ENCODE measurements at places on chromosomes 6 and 20. TPM values are rescaled to one million over a fixed set of nuclear protein-coding genes. Genes with fewer than 3 reads are reported as not detected.

DNA sequence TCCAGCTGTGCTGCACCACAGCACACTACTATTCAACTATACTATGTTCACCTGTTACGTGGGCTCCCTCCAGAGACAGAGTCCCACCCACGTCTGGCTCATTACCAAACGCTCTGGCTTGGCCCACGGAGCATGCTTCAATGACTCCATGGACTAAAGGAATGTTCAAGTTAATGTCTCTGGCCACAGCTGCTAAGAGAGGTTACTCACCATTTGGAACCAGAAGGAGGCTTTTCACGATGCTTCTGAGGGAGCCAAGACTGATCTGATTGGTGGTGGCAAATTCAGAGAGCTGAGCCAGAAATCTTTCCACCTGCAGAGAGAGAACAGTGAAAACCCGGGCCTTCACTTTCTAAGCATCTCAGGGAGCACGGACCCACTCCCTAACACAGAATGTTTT lies 15.6 kb downstream of the COMMD7 start:
- DNase-seq, result no peak

- DNase-seq, result no peak
Measured at GRCh38 chr6:140480852-140481251, 1106.4 kb upstream of the CITED2 start.

- no peak for DNase-seq
Measured at GRCh38 chr6:41630069-41630468, 8.2 kb upstream of the MDFI start.

DNA sequence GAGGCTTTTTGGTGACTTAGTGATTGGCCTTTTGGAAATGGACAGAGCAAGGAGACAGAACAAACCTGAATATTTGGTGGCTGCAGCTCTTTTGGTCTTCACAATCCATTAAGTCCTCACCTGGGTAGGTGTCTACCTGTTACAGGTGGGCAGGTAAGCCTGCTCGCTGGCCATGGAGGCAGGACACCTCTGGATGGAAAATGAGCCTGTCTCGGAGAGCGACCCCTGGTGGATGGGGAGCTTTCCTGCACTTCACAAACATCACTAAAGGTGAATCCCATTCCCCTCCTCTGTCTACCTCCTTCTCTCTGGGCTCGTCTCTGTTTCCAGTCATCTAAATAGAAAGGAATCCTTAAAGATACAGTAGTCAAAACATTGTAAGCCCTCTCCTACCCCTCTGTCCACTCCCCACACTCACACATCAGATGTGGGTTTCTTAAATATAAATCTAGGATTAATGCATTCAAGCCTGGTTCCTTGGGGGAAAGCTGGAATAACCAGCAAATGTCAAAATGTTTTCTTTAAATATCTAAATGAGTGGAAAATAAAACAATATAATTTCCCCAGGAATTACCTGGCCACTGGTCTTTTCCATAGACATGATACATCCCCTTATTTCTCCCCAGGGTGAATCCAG lies 304.9 kb downstream of the CDH26 start:
- peak; percentile 22 for DNase-seq

DNA sequence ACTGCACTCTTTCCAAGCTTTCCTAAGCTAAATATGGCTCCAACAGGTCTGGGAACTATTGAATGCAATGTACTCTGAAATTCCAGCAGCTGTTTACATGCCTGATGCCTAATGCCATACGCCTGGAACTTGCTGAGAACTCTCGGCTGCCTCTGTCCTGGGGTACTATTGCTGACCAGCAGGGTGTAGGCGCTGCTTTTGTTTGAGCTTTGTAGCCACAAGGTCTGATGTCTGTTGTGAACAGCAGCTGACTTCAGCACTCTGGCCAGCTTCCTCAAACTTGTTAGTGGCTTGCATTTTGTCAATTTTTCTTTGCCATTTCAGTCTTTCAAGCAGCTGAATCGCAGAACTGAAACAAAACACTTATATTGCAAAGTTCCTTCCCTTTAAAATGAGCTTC lies 26.7 kb downstream of the SAYSD1 start:
- DNase-seq, result no peak

DNA sequence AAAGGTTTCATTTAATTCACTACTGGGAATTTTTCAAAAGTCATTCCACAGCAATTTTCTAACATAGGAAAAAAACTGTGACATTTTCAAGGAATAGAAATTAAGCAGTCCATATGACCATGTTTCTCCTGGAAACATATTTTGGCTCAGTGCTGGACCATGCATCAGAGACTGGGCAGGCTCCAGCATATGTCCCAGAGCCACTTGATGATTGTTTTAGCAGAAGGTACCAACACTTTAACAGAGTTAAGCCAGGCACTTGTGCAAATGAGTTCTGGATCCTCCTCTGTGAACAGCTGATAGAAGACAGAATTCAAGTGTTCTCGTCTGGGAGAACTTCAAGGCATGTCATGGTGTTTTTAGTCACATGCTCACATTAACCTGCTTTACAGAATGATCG lies 516.3 kb downstream of the COL12A1 start:
- no peak for DNase-seq

DNA sequence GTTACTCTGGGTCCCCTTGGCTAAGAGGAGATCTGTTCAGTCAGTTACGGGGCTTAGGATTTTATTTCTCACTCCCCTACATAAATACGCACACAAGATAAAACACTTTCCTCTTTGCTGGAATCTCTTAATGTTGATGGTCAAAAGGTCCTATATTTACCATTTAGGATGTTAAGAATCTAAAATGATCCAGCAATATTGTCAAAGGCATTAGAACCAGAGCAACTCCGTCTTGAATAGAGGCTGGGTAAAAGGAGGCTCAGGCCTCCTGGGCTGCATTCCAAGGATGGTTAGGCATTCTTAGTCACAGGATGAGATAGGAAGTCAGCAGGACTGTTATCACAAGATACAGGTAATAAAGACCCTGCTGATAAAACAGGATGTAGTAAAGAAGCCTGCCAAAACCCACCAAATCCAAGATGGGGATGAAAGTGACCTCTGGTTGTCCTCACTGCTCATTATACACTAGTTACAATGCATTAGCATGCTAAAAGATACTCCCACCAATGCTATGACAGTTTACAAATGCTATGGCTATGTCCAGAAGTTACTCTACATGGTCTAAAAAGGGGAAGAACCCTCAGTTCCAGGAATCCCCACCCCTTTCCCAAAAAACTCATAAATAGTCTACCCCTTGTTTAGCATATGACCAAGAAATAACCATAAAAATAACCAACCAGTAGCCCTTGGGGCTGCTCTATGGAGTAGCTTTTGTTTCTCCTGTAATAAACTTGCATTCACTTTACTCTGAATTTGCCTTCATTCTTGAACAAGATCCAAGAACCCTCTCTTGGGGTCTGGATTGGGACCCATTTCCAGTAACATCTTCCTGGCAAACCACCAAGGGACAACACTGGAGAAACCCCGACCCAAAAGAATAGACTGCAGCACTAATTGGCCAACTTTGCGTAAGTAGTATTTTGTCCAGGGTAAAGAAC lies 107.5 kb downstream of the DTNBP1 start:
- no peak for DNase-seq

DNA sequence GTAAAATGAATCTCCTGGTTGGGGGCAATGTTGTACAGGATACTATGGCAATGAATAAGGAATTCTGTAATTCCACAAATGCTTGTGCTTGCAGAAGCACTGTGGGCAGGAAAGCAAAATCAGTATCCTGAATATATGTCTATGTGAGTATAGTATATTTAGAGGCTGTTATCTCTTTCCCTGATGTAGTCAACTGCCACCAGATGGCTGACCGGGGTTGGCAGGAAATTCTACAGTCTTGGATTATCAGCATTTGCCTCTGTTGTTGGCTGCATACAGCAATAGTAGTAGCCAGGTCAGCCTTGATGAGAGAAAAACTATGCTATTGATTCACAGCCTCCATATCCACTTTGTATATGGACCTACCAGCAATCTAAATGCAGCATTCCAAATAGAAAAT lies 425.1 kb upstream of the JAG1 start:
- DNase-seq, result peak; percentile 46

DNA sequence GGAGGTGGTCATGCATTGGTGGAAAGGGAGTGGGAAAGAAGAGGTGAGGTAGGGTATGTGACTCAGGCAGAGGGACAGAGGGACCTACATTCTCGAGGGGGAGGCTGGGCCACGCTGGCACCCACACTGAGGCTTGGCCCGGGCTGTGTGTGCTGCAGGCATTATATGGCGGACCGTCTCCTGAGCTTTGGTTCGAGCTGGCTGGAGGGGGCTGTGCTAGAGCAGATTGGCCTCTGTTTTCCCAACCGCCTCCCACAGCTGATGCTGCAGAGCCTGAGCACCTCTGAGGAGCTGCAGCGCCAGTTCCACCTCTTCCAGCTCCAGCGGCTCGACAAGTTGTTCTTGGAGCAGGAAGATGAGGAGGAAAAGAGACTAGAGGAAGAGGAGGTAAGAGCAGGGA lies 23.4 kb downstream of the DNPH1 start:
- no peak for DNase-seq

DNA sequence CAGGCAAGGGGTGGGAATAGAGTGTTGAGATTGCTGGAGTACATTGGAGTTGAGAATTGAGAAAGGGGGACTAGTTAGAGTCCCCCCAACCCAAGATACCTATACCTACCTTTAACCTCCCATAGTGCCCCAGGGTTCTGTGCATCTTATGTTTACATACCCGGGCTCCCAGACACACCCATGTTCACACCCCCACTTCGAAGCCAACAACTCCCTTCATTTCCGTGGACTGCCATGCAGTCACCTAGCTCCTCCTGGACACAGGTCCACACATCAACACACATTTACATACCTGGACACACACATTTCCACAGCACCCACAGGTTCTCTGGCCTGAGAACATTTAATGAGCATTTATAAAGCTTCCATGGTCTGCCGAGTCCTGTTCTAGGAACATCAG lies 5.1 kb downstream of the TMEM63B start:
- peak; percentile 74 for DNase-seq

GRCh38 chr6:63739094-63739687 lies 103.6 kb downstream of the PHF3 start:
- DNase-seq, result peak; percentile 7

GRCh38 chr6:170369403-170369802 lies 62.8 kb downstream of the FAM120B start:
- DNase-seq, result peak; percentile 59

GRCh38 chr6:135331002-135331401 lies 149.9 kb downstream of the MYB start:
- no peak for DNase-seq

DNA sequence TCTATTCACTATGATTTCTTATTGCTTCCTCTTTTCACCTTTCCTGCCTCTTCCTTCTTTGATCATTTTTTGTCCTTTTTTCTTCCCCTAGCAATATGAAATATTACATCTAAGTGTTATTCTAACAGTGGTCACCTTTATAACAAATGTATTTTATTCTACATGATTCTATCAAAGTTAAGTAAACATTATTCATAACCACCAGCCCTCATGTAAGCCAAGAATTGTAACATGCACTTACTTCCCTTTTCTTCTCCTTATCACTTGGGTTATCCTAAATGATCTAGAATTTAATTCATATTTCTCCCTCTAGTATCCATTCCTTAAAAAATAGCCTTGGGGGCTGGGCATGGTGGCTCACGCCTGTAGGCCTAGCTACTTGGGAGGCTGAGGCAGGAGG lies 88.3 kb upstream of the SLC22A23 start:
- no peak for DNase-seq

- peak; percentile 15 for DNase-seq
Measured at GRCh38 chr6:41191569-41191968, 9.4 kb downstream of the TREML2 start.

- DNase-seq, result no peak
Measured at GRCh38 chr6:42525206-42525605, 38.6 kb upstream of the UBR2 start.

- DNase-seq, result no peak
Measured at GRCh38 chr6:705047-705446, 12.1 kb upstream of the EXOC2 start.

DNA sequence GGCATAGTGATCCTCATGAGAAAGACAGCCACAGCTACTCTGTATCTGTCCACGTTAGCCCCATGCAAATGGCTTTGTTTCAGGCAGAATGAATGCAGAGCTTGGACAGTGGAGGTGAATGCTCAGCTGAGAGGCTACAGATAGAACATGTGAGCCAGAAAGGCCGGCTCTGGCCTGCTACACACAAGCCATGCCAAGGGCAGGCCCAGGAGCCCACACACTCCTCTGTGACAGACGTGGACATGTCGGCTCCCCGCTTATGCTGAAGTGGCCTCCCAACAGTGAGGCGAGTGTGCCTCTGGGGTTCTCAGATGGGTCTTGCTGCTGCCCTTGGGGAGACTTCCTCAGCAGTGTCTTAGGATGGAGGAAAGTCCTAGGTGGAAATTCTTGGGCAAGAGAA lies 159.6 kb downstream of the SYNDIG1 start:
- DNase-seq, result no peak

DNA sequence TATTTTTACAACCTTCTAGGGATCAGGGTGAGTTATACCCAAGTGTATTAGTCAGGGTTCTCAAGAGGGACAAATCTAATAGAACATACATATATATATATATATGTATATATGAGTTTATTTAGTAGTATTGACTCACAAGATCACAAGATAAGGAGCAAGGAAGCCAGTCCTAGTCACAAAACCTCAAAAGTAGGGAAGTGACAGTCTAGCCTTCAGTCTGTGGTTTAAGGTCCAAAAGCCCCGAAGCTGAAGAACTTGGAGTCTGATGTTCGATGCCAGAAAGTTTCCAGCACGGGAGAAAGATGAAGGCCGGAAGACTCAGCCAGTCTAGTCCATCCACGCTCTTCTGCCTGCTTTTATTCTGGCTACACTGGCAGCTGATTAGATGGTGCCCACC lies 632.7 kb upstream of the AGPAT4 start:
- DNase-seq, result no peak

GSTA2 gene
- total RNA-seq, result 1.00 TPM

CDSN gene
- not detected for total RNA-seq

RMND1 gene
- total RNA-seq, result 5.6 TPM

BANF2 gene
- not detected for total RNA-seq

JPH2 gene
- total RNA-seq, result 24.3 TPM

Measured in transverse colon (tissue), 4 donors.